ENCODE measurements at places on chromosomes 16 and 17. TPM values are rescaled to one million over a fixed set of nuclear protein-coding genes. Genes with fewer than 3 reads are reported as not detected.

- no peaks in the 10 kb centered on the region for H3K36me3 ChIP-seq
- no peak overlapping the region for H3K27ac ChIP-seq
- DNase-seq, result no peak
- H3K4me1 ChIP-seq, result no peaks in the 10 kb centered on the region
- no peak overlapping the region for H3K4me3 ChIP-seq
These were observed 129.1 kb downstream of the MYO1D start for GRCh38 chr17:32747856-32748255.

DNA sequence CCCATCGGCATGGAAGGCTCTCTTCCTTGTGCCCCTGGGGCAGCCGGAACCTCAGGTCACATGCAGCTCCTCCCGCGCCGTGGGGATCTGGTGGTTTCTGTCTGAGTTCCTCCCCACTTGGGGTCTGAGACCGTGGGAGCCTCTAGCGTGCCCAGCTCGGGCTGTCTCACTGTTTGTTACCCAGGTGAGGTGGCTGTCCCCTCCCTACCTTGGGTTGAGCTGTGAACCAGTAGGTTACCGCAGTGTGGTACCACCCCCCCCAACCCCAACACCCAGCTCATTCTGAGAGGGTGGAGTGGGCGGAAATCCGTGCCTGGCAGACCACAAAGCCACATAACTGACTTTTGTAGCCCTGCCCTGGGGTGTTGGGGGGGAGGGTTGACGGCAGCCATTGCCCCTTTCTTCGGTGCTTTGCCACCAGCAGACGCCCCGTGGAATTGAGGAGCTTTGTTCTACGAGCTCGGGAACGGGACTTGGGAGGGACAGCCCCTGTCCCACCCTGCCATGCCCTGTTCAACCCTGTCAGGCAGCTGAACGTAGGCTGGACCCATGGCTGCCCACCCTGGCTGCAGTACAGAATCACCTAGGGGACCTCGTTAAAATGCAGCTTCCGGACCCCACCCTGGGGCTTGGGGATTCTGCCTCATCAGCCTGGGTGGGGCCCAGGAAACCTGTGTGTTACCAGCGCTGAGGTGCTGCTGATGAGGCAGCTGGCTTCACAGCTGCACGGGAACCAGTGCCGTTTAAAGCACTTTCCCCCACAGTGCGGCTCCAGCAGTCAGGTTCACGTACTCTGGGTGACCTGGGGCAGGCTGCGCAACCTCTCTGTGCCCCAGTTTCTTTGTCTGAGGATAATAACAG lies 18.5 kb downstream of the RAP1GAP2 start:
- H3K4me3 ChIP-seq, result peak overlapping the region; percentile 37
- DNase-seq, result peak; percentile 89
- H3K4me1 ChIP-seq, result peaks cover 23% of the 10 kb centered on the region
- H3K27ac ChIP-seq, result no peak overlapping the region
- peaks cover 34% of the 10 kb centered on the region for H3K27me3 ChIP-seq
- H3K36me3 ChIP-seq, result no peaks in the 10 kb centered on the region

DNA sequence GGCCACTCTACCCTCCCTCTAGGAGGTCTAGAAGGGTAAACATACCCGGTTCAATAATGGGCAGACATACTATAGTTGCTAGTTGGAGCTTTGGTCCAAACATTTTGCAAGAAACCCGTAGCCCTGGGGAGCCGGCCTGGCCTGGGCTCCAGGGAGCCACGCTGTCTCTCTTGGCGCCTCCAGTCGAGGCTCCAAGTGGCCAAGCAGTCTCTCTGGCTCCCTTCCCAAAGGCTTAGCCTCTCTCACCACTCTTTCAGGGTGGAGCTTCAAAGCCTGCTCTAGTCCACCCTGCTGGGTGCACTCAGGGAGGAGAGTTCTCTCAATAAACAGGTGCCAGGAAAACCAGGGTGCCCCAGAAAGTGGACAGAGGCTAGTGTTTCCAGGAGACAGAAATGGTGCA lies 32.2 kb downstream of the RCVRN start:
- no peaks in the 10 kb centered on the region for H3K36me3 ChIP-seq
- no peaks in the 10 kb centered on the region for H3K27me3 ChIP-seq
- H3K27ac ChIP-seq, result no peak overlapping the region
- no peak for DNase-seq
- H3K4me3 ChIP-seq, result no peak overlapping the region

DNA sequence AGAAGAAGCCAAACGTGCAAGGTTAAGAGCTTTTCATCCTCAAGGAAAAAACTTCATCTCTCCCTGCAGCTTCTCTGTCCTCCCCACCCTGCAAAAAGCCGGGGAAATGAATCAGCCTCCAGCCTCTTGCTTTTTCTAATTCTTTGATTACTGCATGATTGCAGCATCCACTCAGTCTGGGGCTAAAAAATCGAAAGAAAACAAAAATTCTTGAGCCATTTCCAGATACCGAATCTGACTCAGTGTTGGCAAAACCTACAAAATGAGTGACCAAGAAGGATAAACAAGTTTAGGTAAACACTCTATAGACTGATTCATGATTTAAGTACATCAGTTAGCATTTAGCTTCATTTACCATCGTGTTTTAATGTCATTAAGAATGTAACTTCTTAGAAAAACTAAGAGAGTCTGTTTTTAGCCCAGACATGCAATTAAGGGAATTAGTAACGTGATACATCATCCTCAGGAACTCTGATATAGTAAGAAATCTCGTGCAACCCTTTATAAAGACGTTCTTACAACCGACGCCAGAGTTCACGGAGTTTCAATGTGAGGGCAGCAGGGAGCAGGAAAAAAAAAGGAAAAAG lies 287.3 kb upstream of the FOXF1 start:
- no peaks in the 10 kb centered on the region for H3K4me1 ChIP-seq
- no peaks in the 10 kb centered on the region for H3K36me3 ChIP-seq
- peaks cover 5% of the 10 kb centered on the region for H3K27me3 ChIP-seq
- H3K4me3 ChIP-seq, result no peak overlapping the region
- no peak overlapping the region for H3K27ac ChIP-seq
- no peak for DNase-seq

- H3K27me3 ChIP-seq, result no peaks in the 10 kb centered on the region
- H3K4me1 ChIP-seq, result peaks cover 8% of the 10 kb centered on the region
These were observed 208.2 kb downstream of the FTO start for GRCh38 chr16:53912155-53912554.

DNA sequence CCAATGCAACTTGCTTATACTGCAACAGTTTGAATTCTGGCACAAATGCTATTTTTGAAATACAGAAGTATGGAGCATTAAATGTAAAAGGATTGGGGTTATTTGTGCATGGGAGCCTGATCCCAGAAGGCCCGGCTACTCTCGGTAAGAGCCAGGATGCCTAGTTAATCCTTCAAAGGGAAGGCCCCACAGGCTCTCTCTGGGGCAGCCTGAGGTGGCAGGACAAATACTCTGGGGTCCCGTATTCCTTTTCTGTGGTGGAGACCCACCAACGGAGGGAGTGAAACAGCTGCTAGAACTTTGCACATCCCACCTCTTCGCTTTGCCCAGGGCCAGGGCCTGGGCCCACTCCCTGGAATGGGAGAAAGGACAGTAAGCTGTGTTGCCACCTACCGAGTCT lies 30.4 kb downstream of the ERN1 start:
- no peak overlapping the region for H3K27ac ChIP-seq
- DNase-seq, result no peak
- peaks cover 80% of the 10 kb centered on the region for H3K4me1 ChIP-seq
- no peak overlapping the region for H3K4me3 ChIP-seq
- H3K27me3 ChIP-seq, result no peaks in the 10 kb centered on the region

- no peak overlapping the region for H3K4me3 ChIP-seq
- H3K27ac ChIP-seq, result no peak overlapping the region
- H3K36me3 ChIP-seq, result peaks cover 17% of the 10 kb centered on the region
- no peaks in the 10 kb centered on the region for H3K27me3 ChIP-seq
These were observed 85.7 kb downstream of the TAOK1 start for GRCh38 chr17:29475891-29476290.

DNA sequence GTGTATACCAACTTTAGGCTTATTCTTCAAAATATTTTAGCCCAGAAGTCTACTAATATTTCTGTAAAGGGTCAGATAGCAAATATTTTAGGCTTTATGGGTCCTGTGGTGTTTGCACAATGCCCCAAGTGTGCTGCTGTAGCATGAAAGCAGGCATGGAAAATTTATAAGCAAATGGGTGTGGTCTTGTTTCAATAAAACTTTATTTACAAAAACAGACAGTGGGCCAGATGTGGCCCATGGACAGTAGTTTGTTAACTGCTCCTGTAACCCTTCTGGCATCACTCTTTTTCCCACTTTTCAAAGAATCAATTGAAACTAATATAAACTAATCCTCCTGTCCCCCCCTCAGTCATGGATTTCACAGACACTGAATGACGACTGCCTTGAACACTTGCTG lies 410.7 kb downstream of the SHISA9 start:
- H3K27me3 ChIP-seq, result no peaks in the 10 kb centered on the region
- H3K4me1 ChIP-seq, result no peaks in the 10 kb centered on the region
- H3K27ac ChIP-seq, result no peak overlapping the region
- H3K36me3 ChIP-seq, result no peaks in the 10 kb centered on the region

GRCh38 chr17:65564793-65565192 lies 3.3 kb upstream of the AXIN2 start:
- no peak for DNase-seq
- H3K27ac ChIP-seq, result no peak overlapping the region
- H3K36me3 ChIP-seq, result no peaks in the 10 kb centered on the region
- peaks cover 24% of the 10 kb centered on the region for H3K4me1 ChIP-seq
- H3K27me3 ChIP-seq, result peaks cover 17% of the 10 kb centered on the region
- H3K4me3 ChIP-seq, result no peak overlapping the region

- H3K4me1 ChIP-seq, result peaks cover 33% of the 10 kb centered on the region
- peaks cover 3% of the 10 kb centered on the region for H3K27me3 ChIP-seq
- DNase-seq, result no peak
- H3K4me3 ChIP-seq, result peak overlapping the region; percentile 91
- peak overlapping the region; percentile 94 for H3K27ac ChIP-seq
These were observed 52.9 kb upstream of the SEC14L1 start for GRCh38 chr17:77087650-77088454.

DNA sequence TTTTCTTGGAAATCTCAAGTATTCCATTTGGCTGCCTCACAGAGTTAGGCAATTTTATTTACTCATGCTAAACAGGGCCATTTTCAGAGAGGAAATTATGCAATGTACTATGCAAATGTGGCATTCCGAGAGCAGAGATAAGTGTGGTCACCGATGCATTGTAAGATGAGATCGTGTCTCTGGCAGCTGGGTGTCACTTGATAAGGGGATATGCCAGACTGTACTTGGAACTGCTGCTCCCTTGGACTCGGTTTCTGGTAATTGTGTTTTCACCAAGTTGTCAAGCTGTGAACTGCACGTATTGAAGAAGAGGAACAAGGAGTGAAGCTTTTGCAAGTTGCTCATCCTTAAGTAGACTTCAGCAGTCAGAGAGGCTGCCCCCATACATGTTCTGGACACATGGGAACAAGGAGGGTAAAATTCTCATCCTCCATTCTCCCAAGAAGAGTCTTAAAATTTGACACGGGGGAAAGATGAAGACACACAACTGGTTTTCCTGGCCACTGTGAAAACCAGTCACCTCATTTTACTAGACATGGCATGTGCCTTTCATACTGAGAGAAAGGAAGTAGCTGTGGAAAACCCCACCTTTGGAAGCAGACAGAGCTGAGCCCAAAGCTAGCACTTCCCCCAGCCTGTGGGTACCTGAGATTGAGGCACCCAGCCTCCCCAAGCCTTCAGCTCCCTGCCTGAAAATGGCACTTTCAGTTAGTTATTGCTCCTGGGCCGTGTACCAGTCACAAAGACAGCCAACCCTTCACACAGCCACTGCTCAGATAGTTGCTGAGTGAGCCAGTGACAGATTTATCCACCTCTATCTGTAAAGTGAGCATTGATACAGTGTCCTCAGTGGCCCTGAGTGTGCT lies 150.7 kb downstream of the SOCS1 start:
- H3K4me3 ChIP-seq, result peak overlapping the region; percentile 65
- H3K27me3 ChIP-seq, result no peaks in the 10 kb centered on the region
- peak; percentile 44 for DNase-seq
- H3K36me3 ChIP-seq, result peaks cover 16% of the 10 kb centered on the region
- peaks cover 75% of the 10 kb centered on the region for H3K4me1 ChIP-seq
- peak overlapping the region; percentile 88 for H3K27ac ChIP-seq

- no peaks in the 10 kb centered on the region for H3K4me1 ChIP-seq
- DNase-seq, result no peak
- no peak overlapping the region for H3K27ac ChIP-seq
- no peaks in the 10 kb centered on the region for H3K36me3 ChIP-seq
- no peak overlapping the region for H3K4me3 ChIP-seq
These were observed 4.3 kb downstream of the RCVRN start for GRCh38 chr17:9900784-9901183.

GRCh38 chr17:4743216-4743615 lies 3.5 kb upstream of the CXCL16 start:
- H3K36me3 ChIP-seq, result peaks cover 1% of the 10 kb centered on the region
- H3K4me3 ChIP-seq, result no peak overlapping the region
- DNase-seq, result no peak
- peaks cover 25% of the 10 kb centered on the region for H3K27me3 ChIP-seq
- peaks cover 20% of the 10 kb centered on the region for H3K4me1 ChIP-seq

GRCh38 chr16:29820271-29820701 lies at the start of gene MVP:
Gene MVP, plus strand, starts transcription at chr16:29820462. Its CDS starts 10,088 bp downstream, at chr16:29830550.
- no peaks in the 10 kb centered on the region for H3K27me3 ChIP-seq
- H3K4me3 ChIP-seq, result peak within 1 kb of the TSS; percentile 99
- H3K27ac ChIP-seq, result peak within 1 kb of the TSS; percentile 88
- peak; percentile 63 for DNase-seq

GRCh38 chr17:72501404-72502370 lies 380.9 kb downstream of the SOX9 start:
- H3K27ac ChIP-seq, result no peak overlapping the region
- H3K4me1 ChIP-seq, result no peaks in the 10 kb centered on the region
- H3K4me3 ChIP-seq, result no peak overlapping the region
- H3K36me3 ChIP-seq, result no peaks in the 10 kb centered on the region

DNA sequence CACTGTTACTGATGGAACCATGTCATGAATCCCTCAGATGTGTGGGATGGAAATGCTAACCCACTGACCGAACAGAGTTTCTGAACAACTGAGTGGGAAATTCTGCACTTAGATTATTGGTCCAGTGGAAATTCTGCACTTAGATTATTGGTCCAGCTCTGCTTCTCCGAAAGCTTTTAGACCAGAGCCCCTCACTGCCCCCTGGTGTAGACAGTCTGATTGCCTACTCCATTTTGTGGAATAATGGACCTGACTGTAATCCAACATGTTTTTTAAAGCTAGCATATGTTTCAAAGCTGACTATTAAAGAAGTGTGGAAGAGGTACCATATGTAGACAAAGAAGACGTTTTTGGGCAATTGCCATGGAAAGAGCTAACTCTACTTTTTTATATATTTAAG lies 50.3 kb upstream of the TBX2 start:
- no peak overlapping the region for H3K4me3 ChIP-seq
- H3K27me3 ChIP-seq, result no peaks in the 10 kb centered on the region
- no peaks in the 10 kb centered on the region for H3K4me1 ChIP-seq
- H3K27ac ChIP-seq, result no peak overlapping the region

ABAT gene
- total RNA-seq, result 7.7 TPM

KRT39 gene
- not detected for total RNA-seq

CTF1 gene
- 0.29 TPM for total RNA-seq

DUSP14 gene
- 21.4 TPM for total RNA-seq

TTYH2 gene
- total RNA-seq, result 6.8 TPM

IRX5 gene
- total RNA-seq, result 0.16 TPM

ERN2 gene
- not detected for total RNA-seq

ABCC11 gene
- total RNA-seq, result not detected

G6PC1 gene
- not detected for total RNA-seq

ENDOV gene
- total RNA-seq, result 15.6 TPM
